ENCODE measurements at places on chromosomes 7 and 10.

GRCh38 chr10:3654496-3654895 is 130.5 kb downstream of the KLF6 start:
- no peak for DNase-seq

GRCh38 chr7:79453558-79454360 is at the start of gene MAGI2:
MAGI2 (minus strand) TSS chr7:79453667; CDS start chr7:79453320, 347 bp downstream.
- no peak for DNase-seq

GRCh38 chr7:41134300-41135255 is 568.3 kb downstream of the INHBA start:
- DNase-seq = no peak

GRCh38 chr7:43769281-43769680 is 10.8 kb downstream of the BLVRA start:
- DNase-seq = no peak

- no peak for DNase-seq
Observed at GRCh38 chr10:103668351-103669242, 175.1 kb downstream of the NEURL1 start.

GRCh38 chr7:117908031-117908795 is 35.0 kb upstream of the CTTNBP2 start:
- no peak for DNase-seq

DNA sequence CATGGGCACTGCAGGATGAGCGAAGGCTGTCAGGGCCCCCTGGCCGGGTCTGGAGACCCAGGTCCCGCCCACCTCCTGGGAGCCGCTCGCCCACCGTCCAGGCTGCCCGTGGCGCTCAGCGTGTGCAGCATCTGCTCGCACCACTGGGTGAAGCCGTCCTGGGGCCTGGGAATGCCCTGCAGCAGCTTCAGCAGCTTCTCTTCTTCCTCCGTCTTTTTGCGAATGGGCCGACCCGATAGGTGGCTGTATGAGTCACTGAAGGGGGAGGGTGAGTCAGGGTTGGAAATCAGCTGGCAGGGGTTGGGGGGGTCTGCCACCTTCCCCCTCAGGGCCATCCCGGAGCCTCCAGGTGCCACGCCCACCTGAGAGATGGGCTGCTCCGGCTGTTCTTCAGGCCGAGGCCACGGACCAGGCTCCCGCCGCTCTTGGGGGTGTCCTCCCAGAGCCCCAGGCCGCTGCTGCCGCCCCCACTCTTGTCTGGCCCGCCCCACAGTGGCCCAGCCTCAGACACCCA is 8.7 kb downstream of the GNB2 start:
- DNase-seq = no peak

- DNase-seq = no peak
Observed at GRCh38 chr7:1427064-1427657, 32.1 kb downstream of the MICALL2 start.

DNA sequence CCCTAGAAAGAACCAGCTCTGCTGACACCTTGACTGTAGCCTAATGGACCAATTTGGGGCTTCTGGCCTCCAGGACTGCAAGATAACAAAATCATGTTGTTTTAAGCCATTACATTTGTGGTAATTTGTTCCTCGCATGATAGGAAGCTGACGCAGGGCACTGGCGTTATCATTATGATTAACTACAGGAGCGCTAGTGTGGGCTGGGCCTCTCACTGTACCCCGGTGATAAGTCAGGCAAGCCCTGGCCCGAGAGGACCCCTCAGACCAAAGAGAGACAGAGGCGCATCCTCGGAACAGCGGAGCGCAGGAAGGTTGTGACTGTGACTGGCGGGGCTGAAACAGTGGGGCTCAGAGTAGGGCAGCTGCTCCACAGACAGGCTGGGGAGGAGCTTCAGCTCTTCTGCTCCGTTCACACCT is 150.3 kb upstream of the CHST15 start:
- DNase-seq = no peak

DNA sequence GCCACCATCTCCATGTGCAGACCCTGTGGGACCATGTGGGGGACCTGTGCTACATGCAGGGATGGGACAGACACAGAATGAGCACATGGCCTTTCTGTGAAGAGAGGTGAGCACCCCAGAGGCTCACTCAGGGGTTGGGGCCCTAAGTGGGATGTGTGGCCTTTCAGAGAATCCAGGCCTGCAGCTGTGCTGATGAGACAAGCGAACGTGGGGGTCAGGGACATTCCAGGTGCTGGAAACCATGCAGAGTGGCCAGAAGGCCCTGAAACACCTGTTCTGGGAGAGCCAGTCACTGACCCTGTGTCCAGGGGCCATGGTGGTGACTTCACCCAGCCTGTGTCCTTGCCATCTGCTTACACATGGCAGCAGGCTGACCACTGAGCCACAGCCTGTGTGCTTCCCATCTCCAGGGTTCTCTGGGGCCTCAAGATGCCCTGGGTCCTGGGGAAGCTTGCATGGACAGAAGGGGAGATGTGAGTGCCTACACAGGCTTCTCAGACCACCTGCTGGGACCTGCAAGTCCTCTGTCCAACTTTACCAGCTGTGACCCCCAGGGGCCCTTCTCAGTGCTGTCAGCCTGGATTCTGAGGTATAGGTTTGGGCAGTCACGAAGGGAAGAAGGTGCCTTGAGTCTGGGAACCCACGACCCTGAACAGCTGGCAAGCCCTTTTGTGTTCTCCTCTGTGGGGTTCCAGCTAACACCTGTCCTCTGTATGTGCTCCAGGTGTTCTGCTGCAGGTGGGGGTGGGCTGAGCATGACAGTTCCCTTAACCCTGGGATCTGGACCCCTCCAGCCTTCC is 17.6 kb downstream of the RAMP3 start:
- DNase-seq = no peak

- DNase-seq = no peak
Observed at GRCh38 chr10:63494951-63495350, 26.2 kb upstream of the REEP3 start.

DNA sequence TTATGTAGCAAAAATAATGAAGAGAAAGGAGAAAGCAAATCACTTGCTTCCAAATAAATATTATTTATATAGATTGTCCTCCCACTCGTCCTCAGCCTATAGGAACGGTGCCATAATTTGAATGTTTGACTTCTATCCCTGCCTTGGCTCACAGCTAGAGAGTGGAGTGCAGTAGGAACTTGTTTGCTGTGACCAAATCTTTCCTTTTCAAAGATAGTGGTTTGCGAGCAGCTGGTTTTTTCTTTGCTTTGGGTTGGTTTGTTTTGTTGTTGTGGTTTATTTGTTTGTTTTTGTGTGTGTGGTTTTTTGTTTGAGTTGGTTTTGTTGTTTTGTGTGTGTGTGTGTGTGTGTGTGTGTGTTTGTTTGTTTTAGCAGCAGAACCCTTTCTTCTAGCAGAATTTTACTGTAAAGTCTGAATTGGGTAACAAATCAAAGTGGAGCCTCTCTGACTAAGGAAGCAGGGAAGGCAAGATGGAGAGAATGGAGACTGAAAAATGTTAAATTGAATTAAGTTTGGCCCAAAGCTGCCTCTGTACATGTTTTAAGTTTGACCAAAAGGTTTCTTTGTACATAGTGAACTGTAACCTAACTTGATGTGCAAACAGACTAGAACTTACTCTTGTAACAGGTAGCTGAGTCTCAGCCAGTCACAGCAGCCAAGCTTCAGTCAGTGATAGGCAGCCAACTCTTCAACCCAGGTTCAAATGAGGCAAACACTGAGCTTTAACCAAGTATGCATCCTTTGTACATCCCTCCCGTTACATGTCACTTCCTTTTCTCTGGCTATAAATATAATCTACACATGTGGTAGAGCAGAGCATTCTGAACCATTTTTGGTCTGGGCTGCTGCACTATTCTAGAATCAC is 149.5 kb upstream of the LRGUK start:
- no peak for DNase-seq

DNA sequence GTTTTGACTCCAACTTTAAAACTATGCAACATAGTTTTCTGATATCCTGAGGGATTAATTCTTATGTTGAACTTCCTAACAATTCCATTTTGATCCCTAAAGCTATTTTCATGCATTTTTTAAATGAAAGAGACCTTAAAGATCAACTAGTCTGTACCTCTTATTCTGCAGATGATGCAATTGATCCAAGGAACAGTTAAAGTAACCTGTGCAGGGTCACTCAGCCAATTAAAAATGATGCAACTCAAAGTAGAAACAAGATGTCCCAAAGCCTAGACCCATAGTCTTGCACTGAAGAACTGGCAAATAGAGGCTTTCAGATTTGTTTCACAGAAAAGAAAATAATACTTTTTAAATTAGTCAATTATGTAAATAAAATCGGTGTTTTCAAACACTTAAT is 86.3 kb downstream of the IMMP2L start:
- no peak for DNase-seq

DNA sequence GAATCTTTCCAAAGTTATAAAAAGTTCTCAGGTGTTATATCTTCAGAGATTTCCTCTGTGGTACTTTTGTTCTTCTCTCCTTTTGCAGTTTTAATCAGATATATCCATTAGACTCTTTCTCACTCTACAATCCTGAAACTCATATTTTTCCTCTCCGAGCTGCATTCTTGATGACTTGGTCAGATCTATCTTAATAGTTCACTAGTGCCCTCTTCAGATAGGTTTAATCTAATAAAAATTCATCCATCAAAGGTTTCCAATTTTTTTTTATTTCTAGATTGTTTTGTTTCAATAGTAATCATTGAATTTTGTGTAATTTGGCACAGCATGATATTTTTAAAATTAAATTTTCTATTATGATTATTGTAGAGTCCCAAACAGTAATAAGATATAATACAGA is 21.8 kb upstream of the DGKB start:
- DNase-seq = no peak

DNA sequence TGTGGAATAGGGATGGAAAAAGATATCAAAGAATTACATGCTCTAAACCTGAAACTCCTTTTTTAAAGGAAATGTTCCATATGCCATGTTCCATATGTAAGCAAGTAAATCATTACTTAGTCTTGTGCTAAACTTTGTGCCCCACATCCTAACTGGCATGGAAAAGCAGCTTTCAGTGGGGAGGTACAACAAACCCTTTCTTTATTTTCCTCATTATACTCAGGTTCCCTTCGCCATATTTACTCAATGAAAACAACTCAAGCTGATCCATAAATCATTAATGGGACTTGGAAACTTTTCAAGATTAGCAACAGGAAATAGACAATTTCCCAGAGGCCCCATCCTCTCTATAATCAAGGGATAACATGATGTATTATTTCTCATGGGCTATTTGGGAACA is 56.0 kb downstream of the GSAP start:
- DNase-seq = no peak

DNA sequence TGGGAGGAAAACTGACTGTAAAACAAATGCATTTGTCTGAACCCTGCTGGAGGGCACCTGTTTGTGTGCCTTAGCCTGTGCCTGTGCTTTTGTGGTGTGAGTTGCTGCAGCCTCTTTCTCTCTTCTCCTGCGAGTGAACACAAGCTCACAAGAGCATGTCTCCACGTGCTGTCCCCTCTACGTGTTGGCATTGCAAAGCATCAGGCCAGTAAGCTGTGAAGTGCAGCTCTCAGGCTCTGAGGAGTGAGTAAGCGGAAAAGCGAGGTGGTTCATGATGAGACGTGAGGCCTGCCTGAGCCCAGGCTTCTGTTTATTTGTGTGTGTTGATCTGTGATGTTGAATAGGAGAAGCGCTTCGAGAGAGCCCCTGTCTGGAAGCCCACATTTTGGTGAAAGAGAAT is 85.6 kb upstream of the PDCD4 start:
- DNase-seq = no peak

GRCh38 chr7:14822481-14822854 is 80.1 kb downstream of the DGKB start:
- no peak for DNase-seq
